ENCODE measurements at places on chromosomes 2 and 18.

DNA sequence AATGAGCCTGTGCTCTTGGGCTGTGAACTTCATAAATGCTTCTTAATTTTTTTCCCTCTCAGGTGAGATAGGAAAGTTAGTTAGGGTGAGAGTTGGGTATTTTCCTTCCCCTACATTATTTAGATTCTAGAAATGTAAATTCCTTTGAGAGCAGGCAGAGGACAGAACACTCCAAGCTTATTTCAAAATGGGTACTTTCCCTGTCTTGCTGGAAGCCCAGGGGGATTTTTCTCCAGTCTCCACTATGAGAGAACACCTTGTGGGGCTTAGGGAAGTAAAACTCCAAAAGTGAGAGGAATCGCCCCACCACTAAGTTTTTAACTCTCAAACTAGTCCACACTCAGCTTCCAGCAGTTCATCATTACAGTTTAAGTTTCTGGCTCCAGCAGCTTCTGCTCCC lies 253.2 kb upstream of the CTAGE1 start:
- no peak for DNase-seq

DNA sequence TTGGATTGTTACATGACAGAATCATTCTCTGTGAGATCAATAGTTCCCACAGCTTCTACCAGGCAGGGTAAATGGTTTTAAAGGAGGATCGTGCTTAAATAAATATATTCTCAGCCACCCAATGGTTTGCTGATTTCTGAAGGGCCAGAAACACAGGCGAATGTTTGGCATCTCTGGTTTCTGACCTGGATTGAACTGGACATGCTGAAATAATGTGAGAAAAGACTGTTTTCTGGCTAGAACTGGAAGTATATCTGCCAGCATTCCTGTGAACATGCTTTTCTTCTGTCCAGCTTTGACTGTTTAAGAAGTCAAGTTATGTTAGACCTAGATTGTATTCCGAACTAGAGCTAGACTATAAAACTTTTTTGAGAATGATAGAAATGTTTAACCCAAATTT lies 77.1 kb upstream of the COL3A1 start:
- no peak for DNase-seq

DNA sequence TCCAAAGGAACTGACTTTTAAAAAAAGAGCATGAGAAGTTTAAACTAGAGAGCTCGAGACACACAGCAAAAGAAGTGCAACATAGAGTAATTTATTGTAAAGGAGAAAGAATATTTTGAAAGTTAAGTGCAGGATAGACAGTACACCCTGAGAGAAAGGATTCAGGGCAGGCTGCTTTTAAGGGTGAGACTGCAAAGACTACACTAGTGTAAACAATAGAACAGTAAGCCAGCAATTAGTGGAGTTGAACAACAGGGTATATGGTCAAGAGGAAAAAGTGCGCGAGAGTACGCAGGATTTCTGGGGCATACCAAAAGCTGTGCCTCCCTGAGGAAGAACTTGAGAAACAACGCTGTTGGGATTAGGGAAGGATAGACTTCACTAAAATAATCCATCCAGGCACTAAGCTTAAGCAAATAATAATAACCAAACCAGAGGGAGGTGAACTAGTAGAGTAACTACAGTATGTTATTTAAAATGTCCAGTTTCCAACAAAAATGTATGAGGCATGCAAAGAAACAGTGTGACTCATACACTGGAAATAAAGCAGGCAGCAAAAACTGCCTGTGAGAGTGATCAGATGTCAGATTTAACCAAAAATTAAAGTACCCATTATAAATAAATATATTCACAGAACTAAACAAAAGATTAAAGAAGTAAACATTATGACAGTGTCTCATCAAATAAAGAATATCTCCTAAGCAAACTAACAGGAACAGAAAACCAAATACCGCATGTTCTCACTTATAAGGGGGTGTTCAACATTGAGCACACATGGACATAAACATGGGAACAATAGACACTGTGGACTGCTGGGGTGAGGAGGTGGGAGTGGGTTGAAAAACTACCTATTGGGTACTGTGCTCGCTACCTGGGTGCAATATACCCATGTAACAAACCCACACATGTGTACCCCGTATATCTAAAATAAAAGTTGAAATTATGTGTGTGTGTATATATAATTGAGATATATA lies 40.5 kb upstream of the EMILIN2 start:
- no peak for DNase-seq

DNA sequence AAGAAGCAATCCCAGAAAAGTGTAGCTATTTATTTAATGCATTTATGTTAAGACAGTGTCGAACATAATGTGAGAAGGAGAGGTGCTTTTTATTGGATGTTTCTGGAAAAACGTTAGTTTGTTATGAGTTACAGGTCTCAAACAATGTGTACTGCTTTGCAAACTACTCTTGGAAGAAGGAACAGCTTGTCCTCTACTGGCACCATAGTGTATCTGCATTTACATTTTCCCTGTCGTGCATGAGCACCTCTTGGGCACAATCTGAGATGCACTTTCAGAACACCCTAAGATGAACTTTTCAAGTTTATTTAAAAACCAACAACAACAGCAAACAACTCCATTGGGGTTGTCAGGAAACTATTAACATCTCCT lies 22.8 kb downstream of the CCNYL1 start:
- no peak for DNase-seq

DNA sequence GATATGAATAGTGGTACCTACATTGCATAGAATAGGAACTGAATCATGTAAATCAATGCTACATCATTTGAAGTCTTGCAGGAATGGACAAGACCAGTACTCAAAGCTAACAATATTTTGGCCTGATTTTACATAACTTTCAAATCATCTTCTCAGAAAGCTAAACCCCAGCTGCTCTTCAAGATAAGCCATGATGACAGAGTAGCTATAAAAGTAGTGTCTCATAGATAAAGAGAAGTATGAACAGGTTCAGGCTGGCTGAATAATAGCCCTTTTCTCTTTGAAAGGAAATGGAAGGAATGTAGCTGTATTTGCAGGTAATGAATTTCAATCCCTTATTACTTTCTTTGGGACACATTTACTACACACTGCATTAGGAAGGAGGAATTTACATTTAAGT lies 28.2 kb downstream of the TSPYL6 start:
- DNase-seq = no peak

DNA sequence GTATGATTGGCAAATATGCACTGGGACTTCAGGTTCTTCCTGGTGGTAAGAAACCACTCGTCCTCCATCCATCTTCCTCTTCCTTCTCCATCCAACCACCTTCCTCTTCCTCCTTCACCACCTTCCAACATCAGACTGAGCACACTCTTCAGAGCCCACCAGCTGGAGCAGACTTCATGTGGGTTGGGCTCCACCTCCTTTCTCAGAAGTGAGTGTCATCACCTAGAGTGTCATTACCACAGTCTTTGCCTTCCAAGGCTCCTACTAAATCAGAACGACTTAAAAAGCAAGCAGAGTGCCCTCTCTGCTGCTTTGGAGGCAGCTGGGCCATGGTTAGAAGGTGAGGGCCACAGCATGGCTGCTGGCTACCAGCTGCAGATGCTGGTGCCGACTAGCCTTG lies 171.6 kb downstream of the SH3RF3 start:
- no peak for DNase-seq

DNA sequence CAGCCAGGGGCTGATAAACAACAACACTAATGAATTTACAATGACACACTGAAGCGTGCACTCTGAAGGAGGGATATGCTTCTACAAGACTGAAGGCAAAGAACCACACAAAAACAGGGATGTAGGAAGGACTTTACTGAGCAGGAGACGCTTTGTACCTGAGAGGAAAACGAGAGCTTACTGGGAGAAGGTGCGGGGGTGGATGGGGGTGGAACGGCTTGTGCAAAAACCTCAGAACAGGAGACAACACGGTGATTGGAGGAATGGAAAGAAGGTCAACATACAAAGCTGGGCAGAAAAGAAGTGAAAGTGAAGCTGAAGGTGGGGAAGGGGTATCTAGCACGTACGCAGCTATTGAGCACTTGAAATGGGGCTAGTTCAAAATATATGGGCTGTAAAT lies 93.1 kb downstream of the SLC8A1 start:
- DNase-seq = no peak

GRCh38 chr2:162524849-162525248 lies 180.9 kb downstream of the GCA start:
- no peak for DNase-seq

DNA sequence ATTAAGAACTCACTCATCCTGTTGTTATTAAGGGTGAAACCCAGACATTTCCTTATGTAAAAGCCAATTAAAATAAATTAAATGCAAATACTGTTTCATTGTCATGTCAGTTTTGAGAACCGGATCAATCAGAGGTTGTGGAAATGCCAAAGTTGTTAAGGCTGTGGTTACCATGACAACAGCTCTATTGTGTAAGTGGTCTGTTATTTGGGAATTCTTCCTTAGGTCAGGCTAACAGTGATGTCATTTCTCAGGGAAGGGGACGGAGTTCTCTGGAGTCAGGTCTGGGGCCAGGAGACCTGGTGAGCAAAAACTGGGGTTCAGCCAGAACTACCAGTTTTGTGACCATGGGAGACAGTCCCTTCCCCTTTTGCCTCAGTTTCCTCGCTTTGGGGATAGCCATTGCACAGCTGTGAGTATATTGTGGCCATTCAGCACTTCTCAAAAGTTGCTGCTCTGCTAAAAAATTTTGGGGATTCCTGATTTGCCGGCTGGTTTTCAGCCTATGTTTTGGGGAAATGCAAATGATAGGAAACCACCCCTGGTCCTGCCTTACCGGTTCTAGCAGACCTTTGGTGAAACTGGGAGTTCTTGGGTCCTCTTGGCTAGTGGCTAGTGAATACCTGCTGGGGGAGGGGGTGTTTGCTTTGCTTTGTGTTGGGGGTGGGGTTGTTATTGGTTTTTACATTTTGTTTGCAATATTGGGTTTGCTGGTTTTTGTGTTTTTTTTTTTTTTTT lies 21.6 kb downstream of the HPCAL1 start:
- no peak for DNase-seq

DNA sequence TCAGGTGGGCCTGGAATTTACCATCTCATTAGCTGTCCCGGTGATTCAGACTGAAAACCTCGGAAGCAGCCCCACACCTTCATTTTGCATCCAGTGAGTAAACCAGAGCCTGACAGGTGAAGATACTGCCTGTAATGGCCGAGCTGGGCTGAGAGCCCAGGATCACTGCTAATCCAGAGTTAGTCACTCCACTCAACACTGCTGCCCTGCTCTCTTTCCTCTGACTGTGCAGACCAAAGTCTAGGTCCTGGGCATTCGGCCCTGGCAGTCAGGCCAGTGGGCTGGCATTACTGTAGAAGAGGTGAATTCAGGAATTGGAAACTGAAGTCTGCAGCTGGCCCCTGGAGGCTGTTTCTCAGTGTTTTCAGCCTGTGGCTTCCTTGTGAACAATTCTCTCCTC lies 44.3 kb downstream of the TMEM17 start:
- no peak for DNase-seq

- DNase-seq = no peak
Measured at GRCh38 chr2:220209751-220210150, 582.3 kb downstream of the SLC4A3 start.

DNA sequence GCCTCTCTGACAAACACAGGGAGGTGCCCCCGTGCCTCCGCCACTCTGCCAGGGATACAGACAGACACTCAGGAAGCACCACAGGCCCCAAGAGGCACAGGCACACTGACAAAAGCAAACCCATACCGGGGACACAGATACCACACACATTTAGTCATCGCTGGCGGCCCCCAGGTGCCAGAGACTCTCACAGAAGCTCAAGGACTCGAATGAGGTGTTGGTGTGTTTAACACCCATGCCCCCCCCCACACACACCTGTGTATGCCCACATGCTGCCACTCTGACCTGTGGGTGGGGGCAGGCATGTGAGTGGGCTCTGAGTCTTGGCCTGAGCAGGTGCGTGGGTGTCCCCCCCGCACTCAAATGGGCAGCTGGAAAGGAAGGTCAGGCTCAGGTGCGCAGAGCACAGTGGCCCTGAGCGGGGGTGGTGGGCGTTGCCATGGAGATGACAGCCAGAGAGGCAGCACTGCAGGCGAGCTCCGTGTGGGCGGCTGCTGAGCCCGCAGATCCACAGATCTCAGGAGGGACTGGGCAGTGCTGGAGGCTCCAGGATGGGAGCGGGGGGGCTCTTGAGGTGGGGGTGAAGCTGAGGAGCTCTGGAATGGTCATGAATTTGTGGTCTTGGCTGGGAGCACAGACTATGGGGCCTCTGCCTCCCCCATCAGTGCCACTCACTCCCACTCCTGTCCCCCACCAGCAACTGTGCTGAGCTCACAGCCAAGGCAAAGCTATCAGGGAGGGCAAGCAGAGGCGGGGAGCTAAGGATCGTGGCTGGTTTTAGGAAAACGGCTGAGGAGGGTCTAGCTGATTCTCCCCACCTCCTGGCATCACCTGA lies 73.9 kb upstream of the TAF1B start:
- no peak for DNase-seq

- no peak for DNase-seq
Measured at GRCh38 chr2:135473567-135473966, 57.5 kb downstream of the ZRANB3 start.

DNA sequence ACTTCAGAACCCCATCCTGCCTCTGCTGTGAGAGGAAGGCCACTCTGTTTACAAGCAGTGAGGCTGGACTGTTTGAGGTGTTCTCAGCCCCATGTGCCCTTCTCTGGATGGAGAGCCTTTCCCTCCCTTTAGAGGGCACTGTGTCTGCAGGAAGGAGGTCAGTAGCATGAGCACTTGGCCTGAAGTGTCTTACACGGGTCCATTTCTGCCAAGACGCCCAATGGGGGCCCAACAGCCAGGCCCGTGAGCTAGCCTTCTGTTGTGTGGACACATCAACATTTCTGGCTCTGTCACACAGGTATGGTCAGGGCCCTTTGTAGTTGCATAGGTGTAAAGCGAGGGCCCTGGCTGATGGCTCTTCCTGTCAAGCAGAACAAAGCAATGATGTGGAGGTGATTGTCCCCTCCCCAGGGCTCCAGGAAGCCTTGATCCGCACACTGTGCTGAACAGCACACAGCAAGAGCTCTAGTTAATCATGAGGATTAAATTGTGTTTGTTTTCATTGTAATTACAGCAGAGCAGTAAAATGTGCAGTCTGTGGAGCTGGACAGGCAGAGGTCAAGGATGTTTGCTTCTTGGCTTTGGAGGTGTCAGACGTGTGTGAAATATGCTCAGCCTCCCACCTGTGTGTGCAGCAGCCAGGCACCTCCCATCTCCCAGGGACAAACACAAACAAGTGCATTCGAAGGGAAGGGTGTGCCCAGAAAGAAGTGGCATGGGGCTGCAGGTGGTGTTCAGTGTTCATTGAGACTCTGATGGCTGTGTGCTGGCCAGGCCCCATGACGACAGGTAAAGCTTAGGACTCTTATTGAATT lies 132.1 kb downstream of the SH3RF3 start:
- no peak for DNase-seq

GRCh38 chr2:38697116-38697840 lies 31.4 kb downstream of the GALM start:
- no peak for DNase-seq

DNA sequence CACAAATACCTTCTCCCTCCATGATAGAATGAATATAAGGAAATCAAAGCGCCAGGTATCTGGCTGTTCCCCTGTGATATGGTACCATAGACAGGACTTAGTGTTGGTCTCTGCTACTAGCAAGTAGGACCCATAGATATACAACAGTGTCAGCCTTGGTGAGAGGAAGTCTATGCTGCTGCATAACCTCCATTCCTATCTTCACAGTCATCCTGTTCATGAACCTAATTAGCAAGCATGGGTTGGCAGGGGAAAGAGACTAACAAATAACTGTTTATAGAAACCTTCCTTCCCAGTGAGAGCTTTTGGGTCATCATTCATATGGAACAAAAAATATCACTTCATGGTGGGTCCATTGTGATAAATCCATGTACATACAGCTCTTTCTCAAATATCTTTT lies 188.9 kb upstream of the FAM98A start:
- DNase-seq = no peak

GRCh38 chr18:29823671-29824070 lies 1218.9 kb downstream of the DSC3 start:
- DNase-seq = no peak
